ENCODE measurements at places on chromosomes 7 and 10. TPM values are rescaled to one million over a fixed set of nuclear protein-coding genes. Genes with fewer than 3 reads are reported as not detected.

- no peak for DNase-seq
Observed at GRCh38 chr7:120799147-120799546, 58.8 kb downstream of the TSPAN12 start.

DNA sequence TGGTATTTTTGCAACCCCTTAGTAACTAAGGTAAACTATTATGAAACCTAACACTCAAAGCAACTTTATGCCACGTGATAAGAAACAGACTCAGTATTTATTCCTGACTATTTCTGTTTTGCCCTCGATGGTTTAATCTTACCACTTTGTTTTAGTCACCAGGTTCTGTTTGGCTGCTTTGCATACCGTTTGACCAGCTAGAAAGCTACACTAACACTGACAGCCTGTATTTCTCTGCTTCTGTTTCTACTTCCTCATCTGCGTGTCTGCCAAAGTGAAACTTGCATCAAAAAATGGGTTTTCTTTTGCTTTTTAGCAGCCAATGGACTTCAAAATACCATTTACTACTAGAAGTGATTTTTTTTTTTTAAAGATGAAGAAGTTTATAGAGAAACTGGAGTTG, 802.5 kb downstream of the GRM8 start:
- DNase-seq = no peak

The FBXL13 gene
- total RNA-seq = 9.2 TPM

DNA sequence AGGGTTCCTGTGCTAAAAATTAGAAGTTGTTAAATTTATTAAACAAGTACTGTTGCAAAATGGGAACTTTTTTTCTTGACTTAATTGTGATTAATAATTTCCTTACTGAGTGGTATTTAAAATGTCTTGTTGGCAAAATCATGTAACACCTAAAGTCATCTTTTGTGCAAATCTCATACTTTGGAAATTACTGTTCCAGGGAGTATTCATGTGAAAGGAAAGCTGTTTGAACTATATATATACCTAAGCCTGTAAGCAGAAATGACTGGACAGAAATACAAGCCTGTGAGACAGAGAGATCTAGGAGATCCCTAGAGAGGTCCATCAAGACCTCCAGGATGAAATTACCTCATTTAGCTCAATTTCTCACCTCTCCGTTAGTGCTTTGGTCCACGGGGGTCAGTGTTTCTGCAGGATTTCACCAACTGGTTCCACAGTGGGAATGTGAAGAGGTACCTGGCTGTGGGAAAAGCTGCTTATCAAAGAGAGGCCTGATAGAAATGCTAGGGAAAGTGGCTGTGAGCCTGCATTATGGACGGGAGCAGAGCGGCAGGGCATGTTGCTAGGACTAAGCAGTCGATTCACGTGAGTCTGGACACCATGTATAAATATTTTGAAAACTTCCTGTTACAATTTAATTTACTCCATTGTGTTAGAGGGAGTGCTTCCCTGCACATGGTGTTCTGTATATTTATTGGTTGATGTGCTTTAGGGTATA, 7.9 kb downstream of the LUC7L2 start:
- no peak for DNase-seq

- DNase-seq = no peak
Observed at GRCh38 chr7:18550574-18550973, 55.0 kb downstream of the HDAC9 start.

DNA sequence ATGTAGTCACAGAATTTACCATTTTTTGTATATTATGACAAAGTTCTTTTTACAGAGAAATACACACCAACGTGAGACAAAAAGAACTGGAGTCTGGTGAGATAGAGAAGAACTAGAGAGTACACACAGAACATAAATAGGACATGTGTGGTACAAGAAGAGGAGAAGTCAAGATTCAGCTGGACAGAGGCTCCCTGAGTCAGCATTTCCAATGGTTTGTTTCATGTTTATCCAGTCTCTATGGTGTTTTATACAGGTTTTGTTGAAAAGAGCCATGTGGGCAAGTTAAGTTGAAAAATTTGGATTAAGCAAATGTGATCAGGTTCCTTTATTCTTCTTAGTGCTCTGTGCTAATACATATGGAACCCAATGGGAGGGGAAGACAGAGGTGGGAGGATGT, 105.5 kb upstream of the AKR1E2 start:
- DNase-seq = no peak

- no peak for DNase-seq
Observed at GRCh38 chr7:81408728-81409127, 361.1 kb downstream of the HGF start.

Measured in progenitor cell of endocrine pancreas (in vitro differentiated cells).